Stimulated activated CD8-positive, alpha-beta memory T cell treated with anti-CD3 and anti-CD28 coated beads, Interleukin-7, amount 100 ng/mL, for 1 hour (primary cell): ENCODE measurements at places on chromosomes 7 and 10.

- DNase-seq = no peak
These were observed 173.7 kb downstream of the COBL start for GRCh38 chr7:51142741-51143385.

DNA sequence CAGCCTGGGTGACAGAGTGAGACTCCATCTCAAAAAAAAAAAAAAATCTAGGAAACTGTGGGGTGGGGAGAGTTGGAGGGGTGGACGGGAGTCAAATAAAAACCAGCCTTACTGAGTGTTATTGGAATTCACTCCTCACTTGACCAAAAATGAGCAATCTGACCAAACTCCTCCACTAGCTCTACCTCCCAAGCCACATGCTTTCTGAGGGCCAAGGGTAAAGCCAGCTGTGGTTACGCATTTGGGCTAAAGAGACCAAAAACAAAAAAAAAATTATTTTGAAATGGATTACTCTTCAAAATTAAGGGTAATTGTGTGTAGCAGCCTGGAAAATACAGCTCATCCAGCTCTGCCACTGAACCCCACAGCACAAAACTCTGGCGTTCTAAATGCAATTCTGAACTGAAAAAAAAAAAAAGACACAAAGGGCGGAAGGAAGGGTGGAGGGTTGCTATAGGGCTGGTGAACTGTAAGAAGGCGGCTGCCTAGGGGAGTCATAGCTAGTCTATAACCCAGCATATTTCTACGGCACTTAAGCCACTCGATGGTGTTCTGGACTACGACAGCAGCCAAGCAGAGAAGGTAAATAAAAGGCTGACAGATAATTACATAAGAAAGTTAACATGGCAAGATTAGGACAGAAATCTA, 7.8 kb downstream of the ELMO1 start:
- DNase-seq = no peak

DNA sequence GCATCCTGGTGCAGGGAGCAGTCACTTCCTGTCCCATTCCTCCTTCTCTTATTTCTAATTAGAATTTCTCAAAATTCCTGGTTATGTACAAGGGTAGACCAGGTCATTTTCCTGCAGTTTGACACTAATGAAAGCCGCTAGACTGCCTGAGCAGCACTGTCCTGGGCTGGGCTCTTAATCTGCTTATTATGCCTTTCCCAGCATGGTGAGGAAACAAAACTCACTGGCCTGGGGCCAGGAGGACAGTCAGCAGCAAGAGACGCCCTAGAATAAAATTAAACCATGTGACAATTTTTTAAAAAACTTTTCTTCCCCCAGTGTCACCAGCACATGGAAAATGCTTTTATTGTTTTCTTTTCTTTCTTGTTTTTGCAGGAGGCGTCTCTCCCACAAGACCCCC, 647.5 kb downstream of the TYW1 start:
- no peak for DNase-seq

DNA sequence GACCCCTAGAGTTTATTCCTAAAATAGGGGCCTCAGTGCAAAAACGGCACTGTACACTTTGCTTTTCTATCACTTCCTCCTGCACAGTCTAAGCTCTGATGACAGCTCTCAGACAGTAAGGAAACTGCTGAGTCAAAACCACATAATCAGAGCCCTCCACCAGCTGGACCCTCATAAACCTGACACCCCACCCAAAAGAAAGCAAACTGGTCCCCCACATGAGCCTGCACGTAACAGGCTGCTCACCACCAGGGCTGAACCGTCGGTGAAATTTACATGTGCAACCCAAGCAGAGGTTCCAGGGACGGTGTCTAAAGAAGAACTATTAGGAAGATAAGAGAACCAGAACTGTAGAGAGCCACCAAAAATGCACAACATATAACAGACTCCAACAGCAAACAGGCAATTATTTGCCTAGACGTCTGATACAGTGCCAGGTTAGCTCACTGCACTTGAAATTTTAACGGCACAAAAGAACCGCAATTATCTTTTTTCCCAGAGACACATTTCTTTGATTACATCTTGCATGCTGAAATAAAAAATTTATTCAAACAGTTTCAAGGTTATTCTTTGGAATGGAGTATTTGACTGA, 19.6 kb downstream of the SGMS1 start:
- DNase-seq = no peak

GRCh38 chr10:29317423-29318021, 28.7 kb downstream of the LYZL1 start:
- DNase-seq = no peak

DNA sequence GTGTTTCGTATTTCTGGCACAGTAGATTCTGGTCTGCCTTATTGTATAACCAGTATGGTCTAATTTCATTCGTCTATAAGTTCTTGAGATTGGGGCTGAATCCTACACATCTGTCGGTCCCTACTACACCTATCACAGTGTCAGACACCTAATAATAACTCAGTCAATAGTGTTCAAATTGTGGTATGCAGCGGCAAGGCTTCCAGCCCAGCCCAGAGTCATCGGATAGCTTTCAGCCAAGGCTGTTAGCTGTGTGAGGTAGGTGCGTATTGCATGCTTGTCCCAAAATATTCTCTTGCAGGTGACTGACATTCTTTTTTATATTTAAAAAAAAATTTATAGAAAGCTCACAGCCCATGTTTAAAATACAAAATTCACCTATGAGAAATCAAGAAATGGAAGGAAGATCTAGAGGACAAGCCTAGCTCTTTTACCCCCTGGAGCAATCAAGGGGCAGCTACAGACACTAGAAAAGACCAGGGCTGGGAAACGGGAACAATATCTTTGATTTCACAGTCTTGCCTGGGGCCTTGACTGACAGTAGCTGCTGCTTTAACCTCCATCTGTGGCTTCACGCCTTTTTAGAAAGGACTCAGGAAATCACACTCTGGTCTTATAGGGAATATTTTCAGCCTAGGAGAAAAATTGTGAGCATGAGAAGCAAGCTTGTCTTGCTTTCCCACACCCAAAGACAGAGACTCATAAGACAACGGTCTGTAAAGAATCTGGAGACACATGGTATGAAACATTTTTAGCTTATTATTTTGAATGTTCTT, 9.5 kb upstream of the ASB4 start:
- no peak for DNase-seq

DNA sequence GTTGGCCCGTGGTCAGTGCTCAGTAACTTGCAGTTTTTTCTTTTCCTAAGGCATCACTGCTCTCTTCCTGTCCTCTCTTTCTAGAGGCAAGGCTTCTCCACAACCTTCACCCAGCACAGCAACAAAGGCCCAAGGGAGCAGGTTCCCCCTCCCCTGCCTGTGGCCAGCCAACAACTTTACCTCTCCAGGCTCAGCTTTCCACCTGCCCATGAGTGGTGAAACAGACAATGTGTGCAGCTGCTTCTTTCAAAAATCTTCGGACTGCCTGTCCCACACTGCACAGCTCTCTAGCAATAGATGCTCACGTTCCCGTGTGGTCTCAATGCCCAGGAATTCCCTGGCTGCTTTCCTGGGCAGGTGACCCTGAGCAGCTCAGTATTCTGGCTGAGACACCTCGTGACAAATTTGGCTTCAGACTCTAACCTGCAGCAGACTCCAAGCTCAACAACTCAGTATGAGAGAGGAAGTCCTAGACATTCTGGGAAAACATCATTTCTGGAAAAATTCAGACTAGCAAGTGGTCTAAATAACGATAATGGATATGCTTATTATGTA, 28.9 kb upstream of the TMEM72 start:
- no peak for DNase-seq
